NCI-H1092 treated with DMSO at 0.1 percent for 48 hours (cell line): ENCODE measurements at places on chromosomes 2 and 18.

DNA sequence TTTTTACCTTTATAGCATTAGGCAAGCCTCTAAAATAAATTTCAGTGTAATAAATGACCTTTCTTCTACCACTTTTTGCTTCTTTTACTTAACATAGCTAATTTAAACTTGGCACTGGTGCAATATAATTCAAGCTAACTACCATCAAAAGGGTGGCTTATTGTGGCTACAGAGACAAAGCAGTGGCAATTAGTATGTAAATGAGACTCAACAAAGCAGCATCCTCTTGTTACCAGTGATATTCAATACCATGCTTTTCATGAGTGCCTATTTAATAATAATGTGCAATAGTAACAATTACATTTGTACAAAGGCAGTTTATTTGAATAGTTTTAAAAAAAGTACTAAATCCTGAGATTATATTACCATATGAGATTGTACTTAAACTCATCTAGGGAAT lies 93.4 kb downstream of the SOS1 start:
- DNase-seq = no peak

DNA sequence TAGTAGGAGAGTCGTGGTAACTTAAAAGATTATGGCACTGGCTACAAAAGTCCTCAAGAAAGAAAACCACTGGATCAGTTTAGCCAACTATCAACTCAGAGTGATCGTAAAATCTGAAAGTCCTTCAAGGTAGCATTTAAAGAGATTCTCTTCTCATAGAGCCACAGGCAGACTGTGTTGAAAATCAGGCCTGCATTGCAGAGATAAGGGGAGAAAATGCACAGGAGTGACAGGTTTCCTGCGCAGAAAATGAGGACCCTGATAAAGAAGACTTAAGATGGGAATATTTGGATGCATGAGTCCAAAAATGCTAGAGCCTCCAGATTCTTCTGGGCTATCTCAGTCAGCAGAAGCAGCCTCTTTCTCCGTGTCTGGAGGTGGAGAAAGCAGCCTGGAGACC lies 360.9 kb downstream of the PLCL1 start:
- no peak for DNase-seq

DNA sequence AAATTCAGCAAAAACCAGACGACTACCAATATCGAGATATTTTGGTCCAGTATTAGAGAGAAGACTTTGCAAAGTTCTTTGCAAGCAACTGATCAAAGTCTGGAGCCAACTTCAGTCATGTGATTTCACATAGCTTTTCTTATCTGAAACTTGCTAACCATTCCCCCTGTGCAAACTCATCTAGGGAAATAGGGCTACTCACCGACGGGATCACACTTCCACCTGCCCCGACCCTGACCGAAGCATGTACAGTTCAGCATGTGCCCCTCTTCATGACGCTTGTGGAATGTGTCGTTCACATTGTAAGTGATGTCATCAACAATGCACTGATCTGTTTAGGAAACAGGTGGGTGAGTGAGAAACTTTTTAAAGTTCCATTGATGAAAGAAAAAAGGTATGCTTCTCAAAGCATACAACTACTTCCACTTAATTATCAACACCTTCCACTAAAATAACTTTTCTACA lies 15.4 kb downstream of the FN1 start:
- no peak for DNase-seq

DNA sequence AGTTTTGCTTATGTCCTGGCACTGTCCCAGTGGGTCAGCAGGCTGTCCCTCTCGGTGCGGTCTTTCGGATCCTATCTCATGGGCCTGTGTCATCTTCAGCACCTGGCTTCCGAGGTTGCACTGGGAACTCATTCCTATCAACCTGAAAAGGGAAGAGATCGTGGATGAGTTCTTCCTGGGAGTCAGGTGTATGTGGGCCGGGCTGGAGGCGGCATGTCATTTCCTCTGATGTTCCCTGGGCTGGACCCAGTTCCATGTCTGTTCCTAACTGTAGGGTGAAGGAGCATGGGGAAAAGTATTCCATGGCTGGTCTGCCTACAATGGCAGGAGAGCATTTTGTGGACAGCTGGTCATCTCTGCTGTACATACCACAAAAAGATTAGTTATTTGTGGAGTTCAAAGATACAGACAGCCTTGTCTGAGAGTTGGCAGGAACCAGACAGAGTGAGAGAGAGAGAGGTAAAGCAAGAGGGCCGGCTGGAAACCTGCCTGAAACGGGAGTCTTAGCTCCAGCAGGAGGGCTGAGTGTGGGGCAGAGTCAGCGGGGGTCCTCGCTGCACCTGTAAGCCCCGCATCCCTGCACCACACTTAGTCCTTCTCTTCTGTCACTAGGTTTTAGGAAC lies 25.2 kb downstream of the FAM228A start:
- DNase-seq = no peak

DNA sequence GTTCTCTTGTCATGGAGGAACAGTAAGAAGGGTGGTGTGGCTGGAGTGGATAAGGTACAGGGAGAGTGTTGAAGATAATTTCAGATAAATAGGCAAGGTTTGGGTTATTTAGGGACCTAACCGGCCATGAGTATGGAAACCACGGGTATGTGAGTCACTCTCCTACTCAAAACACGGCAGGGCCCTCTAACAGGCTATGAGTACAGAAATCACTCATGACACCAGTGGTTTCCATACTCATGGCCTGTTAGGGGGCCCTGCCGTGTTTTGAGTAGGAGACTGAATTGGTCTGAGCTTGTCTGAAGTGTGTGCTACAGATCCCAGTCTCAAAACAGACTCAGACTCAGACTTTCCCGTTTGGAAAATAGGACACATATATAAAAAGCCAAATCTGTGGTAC lies 428.4 kb upstream of the HNMT start:
- no peak for DNase-seq

DNA sequence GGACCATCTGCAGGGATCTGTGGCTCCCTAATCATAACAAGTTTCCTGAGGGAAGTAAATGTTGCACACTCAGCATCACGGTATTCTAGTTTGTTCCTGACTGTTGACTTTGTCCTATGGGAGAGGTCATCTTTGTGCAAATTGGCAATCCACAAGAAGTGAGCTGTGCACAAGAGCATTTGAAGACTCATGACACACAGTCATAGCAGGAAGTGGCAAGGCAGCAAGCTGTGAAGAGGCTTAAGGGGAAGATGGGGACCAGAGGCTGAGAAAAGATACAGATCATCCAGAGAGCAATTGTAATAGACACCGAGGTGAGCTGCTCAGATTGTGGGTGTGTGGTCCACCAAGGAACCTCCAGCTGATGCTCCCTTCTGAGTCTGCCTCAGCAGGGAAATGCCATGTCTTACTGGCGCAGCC lies 2.7 kb downstream of the TNP1 start:
- DNase-seq = no peak

DNA sequence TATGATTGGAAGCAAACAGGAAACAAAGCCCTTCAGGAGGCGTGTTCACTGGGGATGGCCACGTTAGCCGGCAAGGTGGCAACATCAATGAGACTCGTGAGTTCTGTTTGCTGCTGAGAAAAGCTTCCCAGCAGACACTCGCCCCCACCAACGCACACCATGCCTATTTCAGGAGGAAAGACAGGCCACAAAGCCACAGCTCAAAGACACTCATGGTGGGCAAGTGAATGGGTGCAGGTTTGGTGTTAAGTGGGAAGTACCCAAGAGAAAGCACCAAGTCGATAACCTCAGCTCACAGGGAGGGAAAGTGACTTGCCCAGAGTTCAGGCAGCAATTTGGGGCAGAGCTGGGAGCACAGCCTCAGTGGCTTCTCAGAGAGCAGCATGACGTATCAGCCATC lies 10.5 kb upstream of the MTERF4 start:
- DNase-seq = no peak

GRCh38 chr18:23574611-23575308 lies 11.5 kb downstream of the NPC1 start:
- no peak for DNase-seq

- DNase-seq = no peak
These were observed 184.0 kb downstream of the SEPTIN10 start for GRCh38 chr2:109429567-109430328.

DNA sequence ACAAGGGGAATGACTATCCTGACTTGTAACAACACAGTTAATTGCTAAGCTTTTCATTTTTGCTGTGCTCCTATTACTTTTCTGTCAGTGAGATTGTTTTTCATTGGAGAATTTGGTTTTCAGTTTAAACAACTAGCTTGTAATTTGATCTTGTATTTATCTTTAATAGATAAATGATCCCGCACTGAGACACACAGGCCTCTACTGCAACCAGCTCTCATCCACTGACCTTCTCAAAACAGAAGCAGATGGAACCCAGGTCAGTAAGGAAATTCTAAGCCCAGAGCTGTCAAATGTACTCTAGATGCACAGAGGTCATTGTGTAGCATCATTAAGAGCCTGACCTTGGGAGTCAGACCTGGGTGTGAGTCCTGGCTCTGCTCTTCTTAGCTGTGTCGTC lies 30.7 kb downstream of the PTRHD1 start:
- no peak for DNase-seq

DNA sequence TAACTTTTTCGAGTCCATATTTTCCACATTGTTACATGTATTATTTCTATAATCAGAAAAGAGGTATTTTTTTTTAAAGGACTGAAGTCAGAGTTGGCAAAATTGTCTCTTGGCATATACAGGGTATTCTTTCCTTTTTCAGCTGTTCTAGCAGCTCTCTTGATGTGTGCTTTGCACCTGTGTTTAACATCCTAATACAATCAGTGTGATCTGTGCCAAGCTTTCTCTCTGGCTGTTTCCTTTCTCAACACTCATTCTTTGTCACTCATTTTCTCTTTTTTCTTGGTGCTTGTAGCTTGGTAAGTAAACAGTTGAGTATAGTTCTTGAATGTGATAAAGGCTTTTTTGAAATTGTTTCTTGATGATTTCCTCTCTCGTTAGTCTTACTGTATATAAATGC lies 9.2 kb downstream of the RNMT start:
- DNase-seq = no peak

- no peak for DNase-seq
These were observed 151.0 kb downstream of the OSR1 start for GRCh38 chr2:19207452-19207851.

- no peak for DNase-seq
These were observed 5.8 kb upstream of the WNT6 start for GRCh38 chr2:218853766-218854165.

- DNase-seq = no peak
These were observed 61.5 kb downstream of the EFR3B start for GRCh38 chr2:25103287-25103871.

GRCh38 chr2:69300650-69301049 lies 86.4 kb downstream of the GFPT1 start:
- no peak for DNase-seq

DNA sequence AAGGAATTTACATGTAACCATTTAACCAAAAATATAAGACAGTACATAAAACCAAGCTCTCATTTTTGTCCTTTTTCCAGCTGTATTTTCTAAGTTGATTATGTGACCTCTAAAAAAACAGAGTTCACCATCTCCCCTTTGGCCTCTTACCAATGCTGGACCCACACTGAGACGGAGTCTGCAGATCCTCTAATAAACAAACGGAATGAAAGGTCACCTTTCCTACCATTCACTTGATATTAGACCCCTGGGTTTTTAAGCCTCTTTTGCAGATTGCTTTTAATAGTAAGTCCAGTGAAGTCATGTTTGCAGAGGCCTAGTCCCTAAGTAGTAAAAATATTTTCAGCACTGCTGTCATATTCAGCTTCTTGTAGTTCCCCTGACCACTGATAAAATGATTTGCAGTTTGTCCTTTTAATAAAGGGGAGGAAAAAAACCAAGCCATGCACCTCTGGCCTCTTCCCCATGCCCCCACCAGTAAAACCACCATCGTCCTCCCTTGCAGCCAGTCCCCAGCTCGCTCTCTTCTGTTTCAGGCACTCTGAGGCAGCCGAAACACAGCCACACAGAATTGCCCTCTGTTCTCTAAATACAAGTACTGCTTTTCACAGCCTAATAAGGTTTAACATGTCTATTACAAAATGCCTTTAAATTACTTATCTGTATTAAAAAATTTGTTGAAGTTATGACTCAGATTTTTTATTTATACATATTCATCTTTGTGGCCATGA lies 427.5 kb downstream of the PARD3B start:
- DNase-seq = no peak

DNA sequence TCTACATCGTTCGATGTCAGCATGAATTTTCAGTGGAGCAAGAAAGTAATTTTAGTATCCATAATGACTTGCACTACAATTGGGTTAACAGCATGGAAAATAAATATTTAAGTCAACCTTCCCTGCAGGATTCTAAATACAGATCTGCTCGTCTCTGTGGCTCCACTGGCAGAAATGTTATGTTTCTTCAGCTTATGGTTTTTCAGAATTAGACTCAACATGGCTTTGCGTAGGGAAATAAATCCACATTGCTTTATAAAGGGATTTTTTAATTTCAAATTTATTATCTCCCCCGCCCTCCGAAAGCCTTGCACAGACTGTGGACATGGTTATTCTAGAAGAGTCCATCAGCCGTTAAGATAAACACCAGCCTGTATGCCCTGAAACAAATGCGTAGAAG lies 18.2 kb downstream of the TNFRSF11A start:
- DNase-seq = no peak

DNA sequence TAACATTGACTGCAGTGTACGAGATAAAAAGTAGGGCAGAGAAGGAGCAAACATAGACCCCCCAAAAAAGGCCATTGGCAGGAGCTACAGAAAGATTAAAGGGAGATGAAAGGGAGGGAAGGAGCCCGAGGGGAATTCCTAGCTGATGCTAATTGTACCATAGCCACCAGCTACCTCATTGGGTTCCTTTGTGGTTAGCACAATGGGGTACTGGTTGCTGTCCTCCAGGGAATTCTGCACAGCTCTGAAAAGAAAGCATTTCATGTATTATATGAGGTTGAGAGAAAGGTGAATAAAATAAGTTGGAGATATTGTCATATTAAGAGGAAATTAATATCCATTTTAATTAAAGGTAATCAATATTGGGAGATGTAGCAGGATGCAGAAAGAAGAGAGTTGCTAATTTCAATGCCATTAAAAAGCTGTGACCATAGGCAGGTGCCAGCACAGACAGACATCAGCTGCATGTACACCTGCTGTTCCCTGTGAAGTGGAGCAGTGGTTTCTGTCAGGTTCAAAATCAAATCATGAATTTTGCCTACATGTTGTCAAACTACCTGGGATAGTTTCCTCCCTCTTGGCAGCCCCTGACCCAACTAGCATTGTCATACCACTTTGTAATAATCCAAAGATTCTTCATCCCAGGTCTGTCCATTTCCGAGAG lies 185.4 kb upstream of the DLGAP1 start:
- DNase-seq = no peak

- DNase-seq = no peak
These were observed 330.1 kb downstream of the CMPK2 start for GRCh38 chr2:6535572-6535971.

DNA sequence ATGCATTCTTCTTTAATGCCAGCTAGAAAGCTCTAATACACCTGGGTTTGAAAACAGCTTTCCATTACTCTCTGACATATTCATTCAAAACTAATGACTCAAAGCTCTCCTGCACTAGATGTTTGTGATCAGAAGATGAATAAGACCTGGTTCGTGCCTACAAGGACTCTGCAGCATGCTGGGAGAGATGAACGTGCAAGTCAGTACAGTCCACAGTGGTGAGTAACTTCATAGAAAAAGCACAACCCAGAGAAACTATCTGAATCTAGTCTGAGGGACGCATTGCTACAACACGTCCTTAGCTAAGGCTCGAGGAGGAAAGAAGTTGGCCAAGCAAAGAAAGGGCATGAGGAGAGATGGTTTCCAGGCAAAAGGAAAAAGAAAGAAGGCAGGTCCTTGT lies 234.3 kb downstream of the OSR1 start:
- no peak for DNase-seq
